ENCODE measurements at places on chromosomes 2 and 18.

GRCh38 chr2:219416938-219417337 lies 1.2 kb upstream of the DES start:
- DNase-seq: no peak

DNA sequence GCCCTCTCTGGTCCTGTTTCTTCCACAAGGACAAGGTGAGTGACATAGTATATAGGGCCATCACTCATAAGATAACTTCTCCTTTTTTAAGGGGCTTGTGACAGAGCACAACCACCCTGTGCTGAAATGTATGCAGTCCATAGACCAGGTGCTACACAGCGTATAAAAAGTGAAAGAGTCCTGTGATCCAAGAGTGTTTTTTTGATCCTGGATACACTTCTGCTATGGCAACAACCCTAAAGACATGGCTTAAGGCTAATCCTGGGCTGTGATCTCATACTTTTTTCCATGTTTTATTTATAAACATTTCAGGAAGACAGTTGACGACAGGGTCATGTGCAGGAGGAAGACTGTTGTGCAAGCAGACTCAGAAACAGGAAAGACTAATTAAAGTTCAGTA lies 400.5 kb upstream of the TCF4 start:
- no peak for DNase-seq

GRCh38 chr2:126518196-126518595 lies 137.8 kb upstream of the GYPC start:
- DNase-seq: no peak

DNA sequence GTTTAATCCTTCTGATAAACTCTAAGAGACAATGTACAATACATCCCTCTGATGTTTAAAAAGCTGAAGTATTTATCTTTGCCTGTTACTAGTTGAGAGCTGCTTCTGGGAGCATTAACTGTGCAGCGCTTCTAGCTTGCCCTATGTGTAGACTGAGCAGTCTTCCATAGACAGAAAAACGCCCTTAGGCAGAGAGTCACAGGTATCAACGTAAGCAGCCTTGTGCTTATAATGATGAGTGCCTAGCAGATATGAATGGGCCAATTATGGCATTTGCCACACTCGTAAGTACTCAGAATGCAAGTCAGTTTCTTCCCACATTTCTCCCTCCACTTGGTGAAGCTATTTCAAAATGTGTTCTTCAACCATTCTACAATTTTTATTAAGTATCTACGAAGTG lies 731.1 kb upstream of the SLC8A1 start:
- no peak for DNase-seq

DNA sequence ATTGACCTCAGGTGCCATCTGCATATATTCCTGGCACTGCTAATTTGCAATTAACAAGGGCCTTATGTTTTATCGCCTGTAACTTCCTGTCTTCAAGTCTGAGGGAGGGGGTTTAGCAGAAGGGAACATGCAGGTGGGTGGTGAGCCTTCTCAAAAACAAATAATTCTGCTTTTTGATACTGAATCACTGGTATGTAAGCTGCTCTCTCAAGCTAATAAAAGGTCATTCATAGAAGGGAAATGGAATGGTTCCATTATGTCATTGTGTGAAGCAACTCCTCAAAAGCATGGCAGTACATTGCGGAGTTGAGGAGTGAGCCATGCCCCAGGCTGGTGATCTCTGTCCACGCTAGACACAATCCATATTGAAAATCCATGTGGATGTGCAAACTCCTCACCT lies 414.8 kb upstream of the ID2 start:
- DNase-seq: no peak

DNA sequence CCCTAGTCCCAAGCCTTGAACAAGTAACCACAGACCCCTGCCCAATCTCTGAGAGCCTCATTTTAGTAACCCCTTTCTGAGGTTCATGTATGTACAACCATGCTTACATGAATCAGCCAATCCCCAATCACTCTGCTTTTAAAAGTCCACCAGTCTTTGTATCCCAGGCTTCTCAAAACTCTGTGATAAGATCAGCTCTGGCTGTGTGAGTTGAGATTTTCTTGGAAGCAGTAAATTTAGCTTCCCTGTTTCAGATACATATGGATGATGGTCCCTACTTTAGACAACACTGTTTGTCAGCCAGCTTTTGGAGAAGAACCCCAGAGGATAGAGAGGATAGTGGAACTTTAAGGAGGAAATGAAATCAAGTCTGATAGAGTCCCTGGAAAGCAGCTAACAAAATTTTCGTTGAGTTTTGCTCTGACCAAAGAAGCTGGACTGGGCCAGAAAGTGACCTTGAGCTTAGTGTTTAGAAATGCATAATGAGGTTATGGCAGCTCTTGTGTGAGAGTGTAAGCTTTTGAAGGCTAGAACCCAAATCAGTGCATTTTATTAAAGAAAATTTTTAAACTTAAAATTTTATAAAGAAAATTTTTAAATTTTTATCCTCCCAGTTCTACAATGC lies 3.7 kb downstream of the ADNP2 start:
- no peak for DNase-seq

DNA sequence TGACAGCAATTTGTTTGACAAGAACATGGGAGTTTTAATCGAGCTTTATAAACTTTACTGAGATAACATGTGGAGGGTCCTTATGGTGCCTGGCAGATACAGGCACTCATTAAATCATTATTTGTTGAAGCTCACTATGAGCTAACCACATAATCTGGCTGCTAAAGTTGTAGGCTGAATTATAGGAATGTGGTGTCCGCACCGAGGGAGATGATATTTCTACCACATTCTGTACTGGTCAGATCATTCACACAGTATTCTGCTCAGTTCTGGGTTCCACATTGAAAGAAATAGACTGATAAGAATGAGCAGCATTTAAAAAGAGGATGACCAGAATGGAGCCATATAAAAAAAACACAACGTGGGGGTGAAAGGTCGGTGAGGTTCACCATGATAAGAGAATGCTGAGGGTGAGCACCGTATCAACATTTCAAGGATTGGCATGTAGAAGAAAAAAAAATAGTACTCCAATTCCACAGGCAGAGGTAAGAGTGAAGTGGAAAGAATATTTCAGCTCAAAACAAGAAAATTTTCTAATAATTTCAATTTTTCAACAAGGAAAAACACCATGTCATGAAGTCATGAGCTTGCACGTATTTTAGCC lies 54.4 kb downstream of the TMEFF2 start:
- no peak for DNase-seq

DNA sequence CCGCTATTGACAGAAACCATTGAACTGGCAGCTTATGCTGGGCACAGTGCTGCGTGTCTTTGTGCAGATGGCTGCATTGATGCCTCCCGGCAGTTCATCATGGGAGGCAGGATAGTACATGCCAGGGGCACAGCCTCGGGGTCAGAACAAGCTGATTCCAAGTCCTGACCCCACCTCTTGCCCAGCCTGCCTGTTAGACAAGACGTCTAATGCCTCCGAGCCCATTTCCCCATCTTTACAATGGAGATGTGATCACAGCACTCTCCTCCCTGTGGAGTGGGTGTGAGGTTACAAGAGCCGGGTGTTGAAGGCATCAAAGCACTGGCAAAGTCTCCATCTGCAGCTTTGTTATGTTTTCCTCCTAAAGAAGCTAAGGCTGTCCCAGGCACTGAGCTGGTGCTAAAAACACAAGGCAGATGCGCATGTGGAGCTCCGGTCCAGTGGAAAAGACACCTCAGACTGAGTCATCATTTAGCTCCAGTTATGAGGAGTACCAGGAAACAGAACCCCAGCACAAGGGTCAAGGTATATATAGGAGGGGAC lies 125.7 kb upstream of the EPAS1 start:
- no peak for DNase-seq

Data from CD4-positive, alpha-beta T cell treated with Interleukin-15 for 4 hours (primary cell).